Common myeloid progenitor, CD34-positive (primary cell): ENCODE measurements at places on chromosomes 1 and 21.
A peak's percentile ranks its signal among the peaks of the same experiment; 100 is the strongest.

DNA sequence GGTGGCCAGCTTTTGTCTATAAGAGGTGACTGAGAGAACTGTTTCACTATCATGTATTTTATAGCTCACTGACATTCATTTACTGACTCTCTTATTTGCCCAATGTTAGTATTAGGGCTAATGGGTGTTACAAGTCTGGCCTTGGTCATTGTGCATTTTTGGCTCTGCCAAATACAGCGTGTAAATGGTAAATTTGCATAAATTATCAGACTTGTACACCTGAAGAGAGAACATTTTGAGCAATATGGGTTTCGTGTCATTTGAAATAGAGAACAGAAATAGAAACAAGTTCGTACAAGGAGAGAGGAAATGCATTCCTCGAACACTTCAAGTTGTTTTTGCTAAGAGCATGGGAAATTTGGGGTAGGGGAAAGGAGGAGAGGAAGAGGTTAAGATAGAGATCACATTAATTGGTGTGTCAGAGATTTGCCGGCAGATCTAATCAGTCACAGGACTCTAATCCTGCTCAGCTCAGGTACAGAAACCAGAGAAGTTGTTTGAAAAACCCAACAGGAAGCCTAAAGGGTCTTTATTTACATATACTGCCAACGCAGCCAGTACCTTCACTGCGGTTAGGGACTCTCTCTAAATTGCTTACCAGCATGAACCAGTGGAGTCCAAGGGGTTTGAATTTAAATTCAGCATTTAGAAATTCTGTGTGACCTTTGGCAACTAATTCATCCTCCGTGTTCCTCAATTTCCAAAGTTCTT is 261.5 kb downstream of the GPATCH2 start:
- no peaks in the 10 kb centered on the region for H3K27me3 ChIP-seq

DNA sequence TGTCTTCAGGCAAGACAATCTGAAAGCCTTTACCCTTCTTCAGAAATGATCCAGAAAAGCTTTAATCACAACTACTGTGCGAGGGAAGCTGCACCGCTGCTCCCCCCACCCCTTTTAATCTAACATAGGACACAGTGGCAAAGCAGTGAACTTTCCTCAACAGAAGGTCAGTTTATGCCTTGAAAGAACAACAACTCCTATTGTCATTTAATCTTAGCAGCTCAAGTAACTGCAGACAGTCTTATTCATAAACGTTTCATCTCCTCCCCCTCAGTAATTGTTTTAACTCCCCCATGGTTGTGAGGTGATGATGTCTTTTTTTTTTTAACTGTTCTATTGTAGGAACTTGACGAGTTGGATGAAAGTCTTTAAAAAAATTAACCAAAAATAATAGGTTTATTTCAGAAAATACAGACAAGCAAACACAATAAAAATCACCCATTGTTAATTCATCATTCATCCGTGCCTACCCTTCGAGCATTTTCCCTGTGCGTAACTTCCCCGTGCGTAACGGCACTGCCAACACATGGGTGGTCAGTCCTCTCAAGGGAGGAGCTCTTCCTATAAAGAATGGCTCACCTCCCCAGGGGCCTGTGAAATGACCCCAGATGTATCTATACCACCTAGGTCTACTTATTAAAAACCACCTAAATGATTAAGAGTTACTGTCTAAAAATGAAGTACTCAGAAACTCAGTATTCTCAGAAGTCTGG is 3.3 kb upstream of the ADAR start:
- H3K27me3 ChIP-seq = no peaks in the 10 kb centered on the region
- no peak overlapping the region for H3K4me3 ChIP-seq
- no peak overlapping the region for H3K27ac ChIP-seq
- no peaks in the 10 kb centered on the region for H3K36me3 ChIP-seq

GRCh38 chr1:9538669-9539164 is 548 bp upstream of the SLC25A33 start:
- H3K4me3 ChIP-seq = no peak overlapping the region
- no peaks in the 10 kb centered on the region for H3K36me3 ChIP-seq
- H3K27me3 ChIP-seq = no peaks in the 10 kb centered on the region
- peak overlapping the region; percentile 14 for H3K27ac ChIP-seq
- DNase-seq = no peak
- peaks cover 25% of the 10 kb centered on the region for H3K4me1 ChIP-seq

DNA sequence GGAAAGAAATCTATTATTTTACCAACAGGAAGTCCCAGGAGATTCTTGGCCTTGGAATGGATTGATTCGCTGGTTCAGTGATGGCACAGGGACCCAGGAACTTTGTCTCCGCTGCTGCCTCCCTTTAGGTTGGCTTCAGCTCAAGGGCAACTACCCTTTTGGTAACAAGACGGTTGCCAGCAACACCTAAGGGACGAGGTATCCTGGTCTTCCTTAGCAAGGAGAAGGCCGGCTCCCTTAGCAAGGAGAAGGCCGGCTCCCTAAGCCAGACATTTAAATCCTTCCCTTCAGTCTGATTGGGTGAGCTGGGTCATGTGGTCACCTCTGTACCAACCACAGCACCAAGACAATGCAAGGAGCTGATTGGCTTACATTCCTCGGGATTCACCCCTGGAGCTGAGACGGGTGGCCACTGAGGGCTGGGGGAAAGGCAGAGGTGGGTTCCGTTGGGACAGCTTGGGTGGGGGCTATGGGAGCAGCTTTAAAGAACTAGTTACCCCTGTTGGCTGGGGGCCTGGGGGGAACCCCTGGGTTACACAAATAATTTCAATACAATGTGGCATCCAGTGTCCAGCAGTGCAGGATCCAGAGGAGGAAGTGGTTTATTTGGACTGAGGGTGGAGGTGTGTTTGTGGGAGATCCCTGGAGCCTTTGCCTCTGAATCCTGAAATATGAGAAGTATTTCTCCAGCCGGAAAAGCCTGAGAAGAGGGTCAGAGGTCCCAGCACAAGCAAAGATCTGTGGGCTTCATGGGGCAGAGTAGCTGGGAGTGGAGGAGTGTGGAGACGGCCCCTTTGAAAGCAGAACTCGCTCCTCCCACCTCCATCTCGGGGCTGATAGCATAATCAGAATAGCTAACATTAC is 20.7 kb upstream of the CLIC4 start:
- H3K36me3 ChIP-seq = no peaks in the 10 kb centered on the region
- no peak overlapping the region for H3K27ac ChIP-seq
- DNase-seq = no peak
- peaks cover 29% of the 10 kb centered on the region for H3K4me1 ChIP-seq
- H3K27me3 ChIP-seq = no peaks in the 10 kb centered on the region
- no peak overlapping the region for H3K4me3 ChIP-seq

DNA sequence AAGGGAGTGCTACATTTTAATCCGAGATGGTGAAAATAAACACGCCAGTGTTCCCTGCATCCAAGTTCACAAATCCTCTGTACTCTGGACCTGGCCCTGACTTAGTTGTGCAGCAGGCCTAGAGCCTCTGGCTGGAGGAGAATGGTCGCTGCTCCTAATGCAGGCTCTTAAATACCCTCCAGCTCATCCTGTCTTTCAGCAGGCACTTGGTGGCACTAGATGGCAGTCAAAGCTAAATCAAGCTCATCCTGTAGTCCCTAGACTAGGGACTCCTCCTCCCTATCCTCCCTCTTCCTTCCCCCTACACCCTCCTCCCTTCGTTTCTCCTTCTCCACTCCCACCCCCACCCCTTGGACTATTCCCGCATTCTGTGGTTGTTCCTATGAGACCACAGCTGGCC is 41.6 kb upstream of the MTR start:
- H3K4me1 ChIP-seq = no peaks in the 10 kb centered on the region
- H3K36me3 ChIP-seq = no peaks in the 10 kb centered on the region
- DNase-seq = peak; percentile 20
- H3K27ac ChIP-seq = no peak overlapping the region

GRCh38 chr1:196677781-196678509 is 26.1 kb downstream of the CFH start:
- no peaks in the 10 kb centered on the region for H3K4me1 ChIP-seq
- peaks cover 5% of the 10 kb centered on the region for H3K36me3 ChIP-seq
- H3K27me3 ChIP-seq = no peaks in the 10 kb centered on the region

DNA sequence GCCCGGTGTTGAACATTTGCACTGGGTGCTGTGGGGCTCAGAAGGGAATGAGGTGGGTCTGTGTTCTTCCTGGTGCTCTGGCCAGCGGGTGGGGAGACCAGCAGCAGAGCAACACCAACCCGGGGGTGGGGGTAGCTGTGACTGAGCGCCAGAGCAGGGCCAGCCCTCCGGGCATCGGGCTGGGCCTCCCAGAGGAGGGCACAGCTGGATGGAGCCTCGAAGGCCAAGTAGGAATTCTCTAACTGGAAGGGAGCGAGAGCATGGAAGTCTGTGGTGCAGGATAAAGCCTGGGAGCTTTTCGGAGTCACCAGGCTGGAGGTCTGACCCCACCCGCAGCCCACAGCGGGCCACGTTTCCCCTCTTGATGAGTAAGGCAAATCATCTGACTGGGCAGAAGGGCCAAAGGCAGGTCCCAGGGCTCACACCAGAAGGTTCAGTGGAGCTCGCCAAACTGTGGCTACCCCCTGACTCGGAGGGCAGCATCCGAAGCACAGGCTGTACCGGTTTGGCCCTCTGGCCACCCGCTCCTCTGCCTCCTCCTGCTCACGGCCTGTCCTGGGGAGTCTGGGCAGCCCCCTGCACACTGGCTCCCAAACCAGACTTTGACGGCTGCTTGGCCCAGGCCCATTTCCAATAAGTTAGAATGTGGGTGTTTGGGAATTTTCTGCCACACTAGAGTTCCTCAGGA is 18.8 kb downstream of the SLC1A7 start:
- no peaks in the 10 kb centered on the region for H3K27me3 ChIP-seq
- no peak overlapping the region for H3K4me3 ChIP-seq
- no peaks in the 10 kb centered on the region for H3K4me1 ChIP-seq

- H3K36me3 ChIP-seq = no peaks in the 10 kb centered on the region
- H3K27me3 ChIP-seq = no peaks in the 10 kb centered on the region
- DNase-seq = peak; percentile 32
- no peak overlapping the region for H3K4me3 ChIP-seq
- H3K27ac ChIP-seq = no peak overlapping the region
Measured at GRCh38 chr1:86436041-86436440, 12.1 kb downstream of the CLCA2 start.

DNA sequence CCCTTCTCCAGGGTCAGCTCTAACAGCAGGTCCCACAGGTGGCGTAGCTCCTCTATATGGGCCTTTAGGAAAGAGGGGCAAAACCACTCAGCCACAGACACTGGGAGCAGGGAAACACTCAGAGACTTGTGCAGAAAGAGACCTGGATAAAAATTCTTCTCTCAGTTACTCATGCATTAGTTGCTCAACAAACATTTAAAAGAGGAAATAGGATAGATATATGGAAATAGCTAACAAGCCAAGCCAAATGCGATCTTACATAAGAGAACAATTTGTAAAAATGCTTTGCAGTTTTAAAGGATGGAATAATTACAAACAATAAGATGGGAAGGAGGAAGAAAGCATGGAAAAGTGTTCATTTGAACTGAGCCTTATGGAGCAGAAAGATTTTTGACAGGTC is 4.9 kb downstream of the SPTA1 start:
- DNase-seq = no peak
- H3K4me3 ChIP-seq = no peak overlapping the region
- no peaks in the 10 kb centered on the region for H3K27me3 ChIP-seq
- H3K27ac ChIP-seq = no peak overlapping the region

DNA sequence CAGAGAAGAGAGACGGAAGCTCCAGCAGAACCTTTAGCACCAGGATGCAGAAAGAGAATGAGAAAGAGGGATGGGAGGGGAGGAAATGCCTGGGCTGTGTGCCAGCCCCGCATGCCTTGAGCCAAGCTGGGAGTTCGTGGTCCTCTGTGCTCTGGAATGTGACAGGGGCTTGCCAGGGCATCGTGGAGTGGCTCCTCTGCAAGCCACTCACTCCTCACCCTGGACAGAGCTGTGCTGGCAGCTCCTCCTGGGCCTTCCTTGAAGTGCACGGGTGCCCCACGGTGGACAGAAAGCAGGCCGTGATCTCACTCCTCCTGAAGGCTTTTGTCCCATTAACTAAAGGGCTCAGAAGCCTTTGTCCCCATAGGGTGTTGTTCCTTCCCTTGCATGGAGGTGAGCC is 34.8 kb upstream of the PRELP start:
- H3K27me3 ChIP-seq = peaks cover 2% of the 10 kb centered on the region
- H3K4me1 ChIP-seq = no peaks in the 10 kb centered on the region
- no peak overlapping the region for H3K4me3 ChIP-seq
- no peak overlapping the region for H3K27ac ChIP-seq
- no peaks in the 10 kb centered on the region for H3K36me3 ChIP-seq
- peak; percentile 20 for DNase-seq

DNA sequence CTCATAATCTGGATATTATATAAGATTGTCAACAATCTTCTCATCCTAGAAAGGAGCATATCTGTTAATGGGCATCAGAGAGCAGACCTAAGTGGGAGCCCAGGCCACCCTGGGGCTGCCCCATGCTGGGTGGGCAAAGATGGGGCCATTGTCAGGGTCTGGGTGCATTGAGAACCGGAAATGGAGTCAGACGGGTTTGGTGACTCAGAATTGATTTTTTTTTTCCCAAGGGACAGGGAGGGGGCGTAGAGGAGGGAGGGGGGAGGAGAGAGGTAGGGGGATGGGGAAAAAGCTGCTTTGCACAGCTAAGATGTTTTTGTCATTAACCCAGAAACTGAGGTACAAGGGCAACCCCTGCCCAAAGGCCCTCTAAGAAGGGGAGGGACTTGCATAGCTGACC is 1.3 kb downstream of the ATXN7L2 start:
- H3K27me3 ChIP-seq = peaks cover 25% of the 10 kb centered on the region
- no peaks in the 10 kb centered on the region for H3K4me1 ChIP-seq
- no peak for DNase-seq
- H3K4me3 ChIP-seq = peak overlapping the region; percentile 77
- H3K27ac ChIP-seq = no peak overlapping the region

GRCh38 chr1:211722277-211723175 is 47.1 kb upstream of the NEK2 start:
- no peak overlapping the region for H3K27ac ChIP-seq
- no peaks in the 10 kb centered on the region for H3K36me3 ChIP-seq
- no peaks in the 10 kb centered on the region for H3K27me3 ChIP-seq
- H3K4me1 ChIP-seq = no peaks in the 10 kb centered on the region

DNA sequence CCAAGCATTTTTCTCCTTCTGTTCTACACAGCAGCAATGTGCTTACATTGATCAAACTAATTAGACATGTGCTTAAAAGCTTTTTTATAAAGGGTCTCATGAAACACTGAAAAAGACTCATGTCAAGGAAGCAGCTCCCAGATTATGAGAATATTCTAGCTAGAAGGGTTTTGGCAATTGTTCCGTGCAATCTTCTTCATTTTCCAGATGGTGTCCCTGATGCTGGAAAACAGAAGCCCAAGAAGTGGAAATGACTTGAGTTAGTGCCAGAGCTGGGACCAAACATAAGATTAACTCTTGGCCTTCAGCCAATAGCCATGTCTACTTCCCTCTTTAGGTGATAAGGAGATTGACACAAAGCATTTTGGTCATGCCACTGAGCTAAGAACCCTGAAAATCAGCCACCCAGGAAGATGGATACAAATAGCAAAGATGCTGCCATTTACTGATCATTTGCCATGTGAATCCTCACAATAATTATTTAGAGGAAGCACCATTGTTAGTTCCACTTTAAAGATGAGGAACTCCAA is 110.8 kb downstream of the MATN1 start:
- no peak overlapping the region for H3K4me3 ChIP-seq
- peak; percentile 8 for DNase-seq
- H3K4me1 ChIP-seq = no peaks in the 10 kb centered on the region
- H3K27me3 ChIP-seq = peaks cover 7% of the 10 kb centered on the region
- H3K36me3 ChIP-seq = no peaks in the 10 kb centered on the region
